ENCODE measurements at places on chromosomes 2 and 18.
A peak's percentile ranks its signal among the peaks of the same experiment; 100 is the strongest.

GRCh38 chr2:9554921-9555296 lies 721 bp downstream of the ADAM17 start:
- peak; percentile 8 for DNase-seq

GRCh38 chr2:129913695-129914495 lies 65.6 kb upstream of the RAB6C start:
- DNase-seq = no peak

- no peak for DNase-seq
Observed at GRCh38 chr2:207770602-207771404, 1.1 kb upstream of the FZD5 start.

DNA sequence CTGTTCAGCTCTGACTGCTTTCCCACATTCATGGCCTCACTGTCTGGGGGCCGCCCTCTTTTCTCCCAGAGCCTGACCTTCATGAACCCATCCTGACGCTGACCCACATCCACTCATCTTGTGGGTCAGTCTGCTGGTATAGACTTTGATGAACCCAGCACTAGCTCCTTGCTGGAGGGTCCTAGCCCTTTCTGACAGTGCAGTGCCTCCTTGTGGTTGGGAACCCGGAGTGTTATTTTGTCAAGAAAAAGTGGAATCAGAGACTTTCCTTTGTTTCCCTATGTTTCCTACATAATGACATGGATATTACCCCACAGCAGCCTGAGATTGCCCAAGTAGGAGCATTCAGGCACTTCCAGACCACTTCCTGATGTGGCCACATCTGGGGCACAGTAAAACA lies 19.3 kb upstream of the OSR1 start:
- no peak for DNase-seq

- DNase-seq = no peak
Observed at GRCh38 chr2:55804535-55804934, 110.9 kb upstream of the PNPT1 start.

- DNase-seq = no peak
Observed at GRCh38 chr2:83253848-83254247, 1205.2 kb downstream of the SUCLG1 start.

GRCh38 chr2:191299866-191300265 lies 54.7 kb downstream of the MYO1B start:
- DNase-seq = no peak

GRCh38 chr18:73235491-73235890 lies 367.7 kb upstream of the NETO1 start:
- DNase-seq = no peak

DNA sequence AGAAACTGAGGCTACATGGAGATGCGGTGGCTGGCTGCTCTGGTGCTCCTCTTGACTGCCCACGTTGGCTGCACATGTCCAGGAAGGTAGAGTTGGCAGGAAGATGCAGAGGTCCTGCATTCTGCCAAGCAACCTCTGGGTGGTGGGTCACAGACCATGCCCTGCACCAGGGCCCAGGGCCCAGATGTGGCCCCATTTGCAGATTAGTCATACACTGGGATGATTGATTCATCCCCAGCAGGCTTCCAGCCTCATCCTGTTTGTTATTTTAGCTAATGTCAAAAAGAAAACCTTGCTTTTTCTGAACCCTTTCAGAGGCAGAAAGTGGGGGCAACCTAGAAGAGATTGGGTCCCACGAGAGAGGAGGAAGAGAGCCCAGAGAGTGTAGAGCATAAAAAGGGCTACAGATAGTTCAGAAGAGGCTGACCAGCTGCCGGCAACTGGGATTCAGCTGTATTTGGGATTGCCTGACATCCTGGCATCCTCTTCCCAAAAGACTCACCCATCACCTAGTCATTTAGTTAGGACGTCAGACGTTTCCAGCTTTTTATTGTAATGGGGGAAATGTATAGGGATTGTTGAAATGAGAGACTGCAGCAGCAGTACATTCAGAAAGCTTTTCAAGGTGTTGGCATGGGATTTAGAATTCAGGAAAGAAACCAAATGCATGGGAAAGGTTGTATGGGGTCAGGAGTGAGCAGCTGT lies 101.9 kb downstream of the CTIF start:
- DNase-seq = no peak

DNA sequence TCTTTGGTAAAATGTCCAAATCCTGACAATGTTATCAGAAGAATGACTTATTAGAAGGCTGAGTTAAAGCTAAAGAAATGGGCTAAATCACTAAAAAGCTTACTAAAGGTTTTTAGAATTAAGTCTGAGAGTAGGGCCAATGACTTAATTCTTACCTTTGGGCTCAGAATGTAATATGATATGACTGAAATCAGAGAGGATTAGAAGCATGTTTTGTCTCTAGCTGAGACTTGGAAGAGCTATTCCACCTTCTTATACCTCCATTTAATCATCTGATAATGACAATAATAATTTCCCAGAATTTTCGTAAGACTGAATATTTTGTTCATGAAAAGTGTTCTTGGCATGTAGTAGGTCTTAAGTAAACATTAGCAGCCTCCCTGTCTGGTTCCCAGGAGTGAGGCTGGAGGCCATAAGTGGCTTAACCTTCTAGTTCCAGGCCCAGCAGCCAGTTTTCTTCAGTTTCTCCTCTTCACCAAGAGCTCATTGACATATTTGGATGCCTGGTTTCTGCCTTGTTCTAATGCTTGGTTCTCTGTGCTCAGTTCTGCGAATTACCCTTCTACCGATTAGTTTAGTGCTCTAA lies 25.5 kb upstream of the E2F6 start:
- no peak for DNase-seq

DNA sequence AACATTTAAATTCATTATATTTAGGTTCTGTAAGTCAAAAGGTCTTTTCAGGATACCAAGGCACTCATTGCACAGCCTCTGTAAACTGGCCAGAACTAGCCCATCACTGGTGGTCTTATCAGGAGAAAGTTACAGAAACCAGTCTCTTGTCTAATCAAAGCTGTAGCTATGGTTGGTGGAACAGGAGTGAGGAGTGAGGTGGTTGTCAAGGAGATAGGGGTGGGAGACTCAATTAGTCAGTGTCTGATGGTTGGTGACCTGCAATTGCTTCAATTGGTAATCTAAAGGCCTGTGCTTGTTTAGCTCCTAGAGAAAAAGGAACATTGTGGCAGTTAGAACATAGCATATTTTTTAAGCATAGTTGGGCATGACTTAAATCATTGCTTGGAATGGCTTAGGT lies 458.6 kb upstream of the CDH2 start:
- DNase-seq = no peak

GRCh38 chr18:5542515-5543035 lies 1.2 kb downstream of the EPB41L3 start:
- no peak for DNase-seq

DNA sequence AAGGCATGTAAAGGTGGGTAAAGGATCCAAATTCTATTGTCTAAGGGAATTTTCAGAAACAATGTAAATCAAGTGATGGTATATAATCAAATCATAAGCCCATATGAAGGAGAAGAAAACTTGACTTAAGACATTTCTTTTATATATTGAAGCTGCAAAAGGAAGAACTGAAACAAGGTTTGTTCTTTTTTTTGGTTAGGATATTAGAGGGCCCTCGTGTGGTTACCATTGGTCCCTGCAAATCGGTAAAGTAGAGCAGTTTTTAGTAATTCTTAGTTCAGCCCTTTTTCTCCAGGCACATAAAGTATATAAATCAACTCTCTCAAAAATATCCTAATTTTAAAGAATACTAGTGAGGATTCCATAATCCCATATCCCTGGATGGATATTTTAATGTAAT lies 105.6 kb upstream of the STK17B start:
- DNase-seq = no peak

DNA sequence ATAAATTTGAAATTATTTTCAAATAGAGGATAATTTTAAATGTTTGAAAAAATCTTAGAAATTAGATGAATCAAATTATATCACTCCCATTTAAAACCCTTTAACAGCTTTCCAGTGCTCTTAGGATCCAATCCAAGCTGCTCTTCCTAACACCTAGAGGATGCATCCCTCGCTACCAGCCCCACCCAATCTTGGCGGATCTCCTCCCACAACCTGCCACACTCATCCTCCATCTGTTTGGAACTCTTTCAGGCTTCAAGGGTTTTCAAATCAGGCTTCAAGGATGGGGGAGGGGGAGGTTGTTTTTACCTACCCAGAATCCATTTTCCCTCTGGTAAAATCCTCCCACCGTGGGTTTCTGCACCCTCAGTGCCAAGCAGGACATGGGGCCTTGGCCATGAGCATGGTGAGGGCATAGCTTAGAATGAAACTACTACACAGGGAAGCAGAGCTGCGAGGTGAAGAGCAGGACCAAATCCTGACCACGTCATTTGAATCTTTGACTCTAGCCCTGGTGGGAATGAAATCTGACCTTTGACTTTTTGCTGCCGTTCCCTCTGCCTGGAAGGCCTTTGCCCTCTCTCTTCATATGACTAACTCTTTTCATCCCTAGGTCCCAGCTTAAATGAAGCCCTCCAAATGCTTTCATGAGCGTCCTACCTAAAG lies 113.0 kb upstream of the MAPRE2 start:
- no peak for DNase-seq

DNA sequence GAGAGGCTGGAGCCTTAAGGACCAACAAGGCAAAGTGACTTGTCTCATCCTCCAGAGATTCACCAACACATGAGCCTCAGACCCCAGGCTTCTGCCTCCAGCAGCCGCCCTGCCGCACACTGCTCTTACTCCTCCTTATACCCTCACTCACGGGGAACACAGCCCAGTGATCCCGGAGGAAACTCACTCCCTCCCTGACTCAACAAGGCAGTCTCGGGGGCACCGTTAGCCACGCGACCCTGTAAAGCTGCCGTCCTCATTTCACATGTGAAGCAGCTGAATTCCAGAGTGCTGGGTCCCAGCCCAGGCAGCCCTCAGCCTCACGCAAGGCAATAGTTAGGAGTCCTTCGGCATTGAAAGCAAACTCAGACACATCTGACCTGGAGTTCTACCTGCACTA lies 129.7 kb downstream of the TPO start:
- no peak for DNase-seq

DNA sequence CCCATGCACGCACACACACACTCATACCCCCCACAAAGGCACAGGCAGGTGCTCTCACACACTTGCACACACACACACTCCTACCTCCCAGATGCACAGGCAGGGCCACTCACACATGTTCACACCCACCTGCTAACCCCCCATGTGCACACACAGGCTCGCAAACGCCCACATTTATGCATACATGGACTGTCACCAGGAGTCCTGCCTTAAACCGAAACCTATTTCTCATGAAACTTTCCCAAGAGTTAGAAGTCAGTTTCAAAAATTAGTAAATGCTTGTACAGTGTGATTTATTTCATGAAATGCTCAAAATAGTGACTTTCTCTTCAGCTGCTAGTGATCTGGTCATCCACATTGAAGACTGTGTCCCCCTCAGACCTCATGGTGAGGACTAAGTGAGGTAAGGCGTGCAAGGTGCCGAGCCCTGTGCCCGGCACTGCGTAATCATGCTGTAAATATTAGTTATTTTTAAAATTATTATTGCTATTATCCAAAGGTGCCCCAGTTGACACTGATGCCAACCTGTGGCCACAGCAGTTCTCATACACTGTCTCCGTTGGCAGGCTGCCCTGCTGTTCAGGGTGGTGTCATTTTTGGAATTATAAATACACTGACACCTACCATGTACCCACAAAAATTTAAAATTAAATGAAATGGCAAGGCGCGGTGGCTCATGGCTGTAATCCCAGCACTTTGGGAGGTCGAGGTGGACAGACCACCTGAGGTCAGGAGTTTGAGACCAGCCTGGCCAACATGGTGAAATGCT lies 12.4 kb downstream of the CNNM4 start:
- peak; percentile 45 for DNase-seq

GRCh38 chr2:15996536-15997423 lies 56.4 kb downstream of the MYCN start:
- no peak for DNase-seq

DNA sequence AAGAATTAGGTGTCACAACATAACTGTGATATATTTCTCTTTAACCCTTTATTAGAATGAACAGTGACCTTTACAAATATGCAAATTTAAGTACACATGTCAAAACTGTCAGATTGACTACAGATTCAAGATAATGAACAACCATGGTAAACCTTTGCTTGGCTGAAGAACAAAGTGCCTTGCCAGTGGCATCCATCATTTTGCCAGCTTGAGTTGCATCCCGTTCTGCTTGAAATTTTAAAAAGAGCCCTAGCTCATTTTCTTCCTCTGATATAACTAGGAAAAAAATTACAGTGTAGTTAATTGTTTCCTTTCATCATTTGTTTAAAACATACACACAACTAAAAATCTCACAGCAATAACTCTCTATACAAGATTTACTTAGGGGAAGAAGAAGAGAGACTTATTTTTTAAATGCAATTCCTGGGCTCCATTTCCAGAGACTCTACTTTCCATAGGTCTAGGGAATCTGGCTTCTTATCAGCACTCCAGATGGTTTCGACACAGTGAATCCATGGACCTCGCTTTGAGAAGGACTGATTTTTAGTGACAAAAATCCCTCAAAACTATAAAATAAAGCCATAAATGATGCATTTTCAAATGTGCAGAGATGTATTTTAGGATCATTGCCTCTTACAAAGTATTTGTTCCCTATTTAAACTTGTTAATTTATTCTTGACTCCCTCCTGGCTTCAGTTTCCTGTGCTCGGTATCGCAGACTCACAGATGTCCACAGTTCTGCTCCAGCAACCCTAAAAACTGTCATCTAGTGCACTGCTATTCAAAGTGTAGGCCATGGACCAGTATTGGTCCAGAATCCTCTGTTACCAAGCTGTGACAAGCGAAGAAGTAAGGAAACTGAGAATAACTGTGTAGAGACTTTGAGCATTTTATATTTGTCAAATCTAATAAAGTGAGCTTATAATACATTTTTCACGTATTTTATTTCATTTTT lies 50.1 kb downstream of the ICA1L start:
- DNase-seq = no peak

GRCh38 chr2:88177556-88177955 lies 7.4 kb downstream of the THNSL2 start:
- DNase-seq = no peak

DNA sequence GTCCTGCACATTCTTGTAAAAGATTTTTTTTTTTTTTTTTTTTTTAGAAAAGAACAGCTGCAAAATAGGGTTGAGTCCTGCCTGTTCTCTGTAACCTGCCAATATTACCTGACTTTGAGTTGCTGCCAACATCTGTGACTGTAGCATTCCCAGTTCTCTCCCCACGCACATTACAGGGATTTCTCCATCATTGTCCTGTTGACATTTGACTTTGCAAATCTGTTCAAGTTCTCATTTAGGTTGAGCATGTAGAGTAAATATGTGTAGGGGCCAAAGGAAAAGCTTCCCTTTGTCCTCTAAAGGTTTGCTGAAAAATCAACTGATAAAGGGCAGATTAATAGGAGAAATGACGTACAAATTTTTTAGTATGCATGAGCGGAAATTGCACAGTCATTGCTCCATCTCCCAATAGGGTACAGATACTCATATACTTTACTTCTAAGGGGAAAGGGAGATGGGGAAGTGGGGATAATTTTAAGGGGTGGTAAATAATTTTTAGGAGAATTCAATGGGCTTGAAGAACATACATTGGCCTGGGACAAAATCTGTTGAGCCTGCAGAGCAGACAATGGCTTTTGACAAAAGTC lies 385.5 kb downstream of the PIK3C3 start:
- no peak for DNase-seq

- no peak for DNase-seq
Observed at GRCh38 chr18:59324623-59324971, 6.1 kb upstream of the CPLX4 start.

GRCh38 chr2:215571689-215572088 lies 135.8 kb upstream of the FN1 start:
- DNase-seq = no peak

All from stimulated activated CD4-positive, alpha-beta T cell treated with anti-CD3 and anti-CD28 coated beads, Interleukin-2, amount 100 ng/mL, for 24 hours (primary cell).